ENCODE measurements at places on chromosomes 13 and 19. TPM values are rescaled to one million over a fixed set of nuclear protein-coding genes. Genes with fewer than 3 reads are reported as not detected.

Gene KIR2DL4
- polyA plus RNA-seq = not detected

Gene ZNF285
- polyA plus RNA-seq = 11.7 TPM

Gene LHB
- not detected for polyA plus RNA-seq

Gene HS6ST3
- 0.13 TPM for polyA plus RNA-seq

- DNase-seq = no peak
These were observed 555.4 kb downstream of the SLITRK6 start for GRCh38 chr13:85243831-85244230.

GRCh38 chr13:110640591-110641029 is 25.3 kb downstream of the NAXD start:
- DNase-seq = peak; percentile 24

DNA sequence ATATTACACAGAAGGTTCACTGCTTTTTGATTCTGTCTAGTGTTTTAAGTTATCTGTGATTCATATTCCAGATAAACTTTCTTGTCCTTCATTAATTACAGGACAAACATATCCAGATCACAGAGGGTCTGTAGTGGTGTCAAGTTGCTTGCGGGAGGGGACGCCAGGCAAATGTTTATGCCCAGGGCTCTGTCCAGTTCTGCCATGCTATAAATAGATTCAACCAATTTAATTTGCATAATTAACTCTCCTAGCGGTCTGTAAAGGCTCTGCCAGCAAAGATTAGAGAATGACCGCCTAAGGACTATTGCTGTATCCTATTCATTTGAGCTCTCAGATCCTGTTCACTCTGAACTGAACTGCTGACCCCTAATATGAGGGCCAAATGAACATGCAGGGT is 59.7 kb upstream of the TRPC4 start:
- no peak for DNase-seq

DNA sequence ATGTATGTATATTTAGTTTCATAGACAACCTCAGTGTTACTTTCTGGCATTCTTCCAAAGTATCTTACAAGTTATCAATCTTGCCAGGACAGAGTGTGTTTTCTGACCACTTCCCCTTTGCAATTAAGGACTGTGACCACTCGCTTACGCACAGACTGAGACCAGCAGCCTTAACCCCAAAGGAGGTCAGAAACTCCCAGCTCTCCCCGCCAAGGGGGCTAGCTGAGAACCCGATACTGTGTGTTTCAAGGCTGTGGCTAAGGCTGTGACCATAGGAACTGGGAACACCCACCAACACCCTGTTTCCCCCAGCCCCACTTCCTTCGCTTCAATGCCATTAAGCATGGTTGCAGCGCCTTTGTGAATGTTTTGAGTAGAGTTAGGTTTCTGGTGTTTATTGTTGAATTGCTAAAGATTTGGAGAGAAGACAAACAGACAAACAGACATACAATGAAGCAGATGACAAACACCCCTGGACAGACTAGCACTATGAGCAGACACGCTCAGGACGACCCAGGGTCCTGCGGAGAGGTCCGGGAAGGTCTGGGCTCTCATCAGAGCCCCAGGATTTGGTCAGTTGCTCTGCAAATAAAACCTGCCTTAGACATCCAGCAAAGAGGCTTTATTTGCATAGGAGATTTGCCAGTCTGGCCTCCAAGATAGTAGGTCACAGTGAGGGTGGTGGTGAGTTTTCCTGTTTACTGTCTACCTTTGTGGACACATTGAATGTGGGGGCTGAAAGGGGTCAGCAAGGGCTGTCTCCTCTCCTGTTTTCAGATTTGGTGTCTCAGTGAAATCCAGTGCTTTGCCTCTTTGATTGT is 25.0 kb upstream of the TNFSF11 start:
- no peak for DNase-seq
